ENCODE measurements at places on chromosomes 4 and X. TPM values are rescaled to one million over a fixed set of nuclear protein-coding genes. Genes with fewer than 3 reads are reported as not detected.

DNA sequence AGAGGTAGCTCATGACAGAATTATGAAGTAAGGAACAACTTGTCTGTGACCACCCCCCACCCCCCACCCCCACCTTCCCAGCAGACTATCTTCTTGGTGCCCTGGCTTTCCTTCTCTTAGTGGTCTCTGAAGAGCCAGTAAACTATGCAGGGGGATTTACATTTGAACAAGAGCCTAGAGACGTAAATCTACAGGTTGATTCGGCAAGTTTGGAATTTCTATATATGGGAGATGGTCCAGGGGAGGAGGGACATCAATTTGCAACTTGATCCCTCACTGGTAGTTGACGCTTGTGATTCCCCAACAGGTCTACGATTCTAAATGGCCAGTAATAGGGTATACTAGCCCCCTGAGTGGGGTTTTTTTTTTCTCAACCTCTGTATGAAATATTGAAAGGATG, 36.7 kb downstream of the IL13RA1 start:
- H3K36me3 ChIP-seq: peaks cover 5% of the 10 kb centered on the region
- no peak for DNase-seq
- H3K27me3 ChIP-seq: no peaks in the 10 kb centered on the region
- no peak overlapping the region for H3K4me3 ChIP-seq

- peaks cover 29% of the 10 kb centered on the region for H3K4me1 ChIP-seq
- H3K27me3 ChIP-seq: no peaks in the 10 kb centered on the region
- H3K27ac ChIP-seq: no peak overlapping the region
- H3K36me3 ChIP-seq: no peaks in the 10 kb centered on the region
- DNase-seq: no peak
Measured at GRCh38 chr4:48752726-48753125, 27.4 kb downstream of the FRYL start.

DNA sequence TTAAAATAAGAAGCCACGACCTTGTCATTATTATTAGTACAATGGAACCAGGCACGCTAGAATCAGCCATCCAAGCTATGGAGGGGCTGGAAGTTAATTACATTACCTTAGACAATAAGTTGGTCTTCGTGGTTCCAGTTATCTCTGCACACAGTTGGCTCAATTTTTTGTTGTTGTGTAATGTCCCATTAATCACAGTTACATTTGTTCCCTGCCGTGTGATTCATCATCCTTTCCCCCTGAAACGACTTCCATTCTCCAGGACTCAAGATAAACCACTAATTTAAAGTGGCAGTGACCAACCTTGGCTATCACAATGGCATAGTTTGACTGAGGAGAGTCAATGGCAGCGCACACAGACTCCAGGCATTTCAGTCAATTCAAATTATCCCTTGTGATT, 905.0 kb downstream of the RAB28 start:
- H3K27me3 ChIP-seq: peaks cover 5% of the 10 kb centered on the region
- DNase-seq: no peak
- H3K4me1 ChIP-seq: no peaks in the 10 kb centered on the region
- no peak overlapping the region for H3K4me3 ChIP-seq
- H3K36me3 ChIP-seq: no peaks in the 10 kb centered on the region
- no peak overlapping the region for H3K27ac ChIP-seq

- H3K4me3 ChIP-seq: no peak overlapping the region
- no peaks in the 10 kb centered on the region for H3K36me3 ChIP-seq
- DNase-seq: no peak
Measured at GRCh38 chrX:124501586-124501985, 155.2 kb downstream of the SH2D1A start.

GRCh38 chr4:182348779-182349326, 105.7 kb downstream of the TENM3 start:
- no peak overlapping the region for H3K27ac ChIP-seq
- H3K27me3 ChIP-seq: no peaks in the 10 kb centered on the region
- no peak for DNase-seq
- H3K36me3 ChIP-seq: peaks cover 4% of the 10 kb centered on the region
- H3K4me3 ChIP-seq: no peak overlapping the region

Gene ARHGEF9
- 51.1 TPM for total RNA-seq

GRCh38 chr4:3124070-3124767, 49.7 kb downstream of the HTT start:
- peaks cover 29% of the 10 kb centered on the region for H3K4me1 ChIP-seq
- H3K27me3 ChIP-seq: no peaks in the 10 kb centered on the region
- DNase-seq: no peak
- H3K36me3 ChIP-seq: peaks cover 14% of the 10 kb centered on the region
- H3K4me3 ChIP-seq: no peak overlapping the region
- peak overlapping the region; percentile 96 for H3K27ac ChIP-seq

Gene ASB11
- not detected for total RNA-seq

Gene STAP1
- total RNA-seq: not detected

Gene MAPK10
- 75.6 TPM for total RNA-seq

- peaks cover 6% of the 10 kb centered on the region for H3K4me1 ChIP-seq
- no peak overlapping the region for H3K4me3 ChIP-seq
- H3K36me3 ChIP-seq: peaks cover 5% of the 10 kb centered on the region
- peaks cover 12% of the 10 kb centered on the region for H3K27me3 ChIP-seq
- no peak for DNase-seq
Measured at GRCh38 chr4:41722181-41722580, 26.3 kb downstream of the PHOX2B start.

GRCh38 chr4:120056246-120056645, 10.4 kb downstream of the MAD2L1 start:
- peaks cover 21% of the 10 kb centered on the region for H3K4me1 ChIP-seq
- no peaks in the 10 kb centered on the region for H3K27me3 ChIP-seq

Gene SATL1
- total RNA-seq: 0.15 TPM
